ENCODE measurements at places on chromosomes 12 and 14.

- no peak for DNase-seq
Observed at GRCh38 chr12:88496891-88497371, 83.3 kb downstream of the KITLG start.

DNA sequence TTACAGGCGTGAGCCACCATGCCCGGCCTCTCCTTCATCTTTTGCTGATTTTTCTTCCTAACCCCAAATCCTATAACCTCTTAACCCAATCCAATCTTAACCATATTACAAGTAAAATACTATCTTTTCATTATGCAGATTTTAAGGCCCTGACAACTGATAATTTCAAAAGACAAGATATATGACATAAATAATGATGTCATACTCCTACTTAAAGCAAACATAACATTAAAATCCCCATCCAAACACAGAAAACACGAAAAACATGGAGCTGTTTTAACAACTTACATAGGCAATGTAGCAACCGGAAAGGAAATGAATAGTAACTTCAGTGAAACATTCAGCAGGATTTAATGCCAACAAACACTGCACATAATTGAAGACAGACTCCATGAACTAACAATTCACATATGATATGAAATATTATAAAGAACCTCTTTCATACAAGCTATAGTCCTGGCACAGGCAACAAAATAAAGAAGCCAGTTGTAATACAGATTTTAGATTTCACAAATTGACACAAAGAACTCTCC, 21.5 kb downstream of the USP44 start:
- DNase-seq = no peak

DNA sequence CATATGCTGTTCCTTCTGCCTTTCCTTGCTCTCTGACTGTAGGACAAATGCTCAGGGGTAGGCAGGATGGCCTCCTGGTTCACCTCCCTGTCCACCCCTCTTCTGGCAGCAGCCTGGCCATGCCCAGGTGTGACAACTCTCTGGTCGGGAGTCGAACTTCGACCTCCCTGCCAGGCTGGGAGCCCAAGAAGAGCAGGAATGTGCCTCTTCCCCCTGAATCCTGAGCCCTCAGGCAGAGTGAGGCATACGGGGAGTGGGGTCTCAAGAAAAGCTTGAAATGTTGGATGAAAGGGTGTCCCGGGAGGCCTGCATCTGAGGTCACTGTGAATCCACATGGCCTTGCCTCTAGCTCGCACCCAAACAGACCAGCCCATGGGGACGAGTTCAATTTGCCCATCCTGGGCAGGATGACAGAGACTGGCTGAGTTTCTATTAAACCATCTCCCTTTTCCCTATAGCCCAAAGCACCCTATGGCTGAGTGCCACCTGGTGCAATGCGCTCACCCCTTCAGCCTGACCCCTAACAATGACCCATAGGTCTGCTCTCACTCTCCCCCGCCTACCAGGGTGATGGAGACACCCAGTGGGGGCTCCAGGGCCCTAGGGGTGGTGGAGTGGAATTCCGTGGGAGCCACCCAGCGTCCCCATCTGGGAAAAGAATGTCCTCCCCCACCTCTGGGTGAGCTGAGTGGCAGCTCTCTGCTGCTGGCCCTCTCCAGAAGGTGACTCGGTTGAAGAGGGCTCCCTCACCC, 52.9 kb upstream of the DIO3 start:
- no peak for DNase-seq

DNA sequence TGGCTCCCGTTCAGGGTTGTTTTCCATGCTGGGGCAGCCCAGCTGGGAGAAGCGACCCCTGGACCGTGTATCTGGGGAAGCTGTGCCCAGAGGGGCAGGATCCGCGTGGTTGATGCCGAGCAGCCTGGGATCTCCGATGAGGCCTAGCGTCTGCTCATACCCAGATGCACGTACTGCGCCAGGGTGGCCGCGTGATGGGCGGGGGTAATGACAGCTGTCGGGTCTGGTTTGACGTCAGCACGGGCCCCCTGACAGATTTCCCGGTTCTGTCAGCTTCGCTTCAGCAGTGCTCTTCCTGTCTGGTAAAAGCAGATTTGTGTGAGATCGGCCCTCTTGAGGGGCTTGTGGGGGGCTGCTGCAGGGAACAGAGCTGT, 147.3 kb downstream of the TSPAN9 start:
- DNase-seq = no peak

- no peak for DNase-seq
Observed at GRCh38 chr12:92029136-92029535, 116.5 kb downstream of the BTG1 start.

- no peak for DNase-seq
Observed at GRCh38 chr12:52164624-52165023, 27.2 kb downstream of the KRT80 start.

- peak; percentile 26 for DNase-seq
Observed at GRCh38 chr14:35534873-35535482, 1.0 kb downstream of the INSM2 start.

DNA sequence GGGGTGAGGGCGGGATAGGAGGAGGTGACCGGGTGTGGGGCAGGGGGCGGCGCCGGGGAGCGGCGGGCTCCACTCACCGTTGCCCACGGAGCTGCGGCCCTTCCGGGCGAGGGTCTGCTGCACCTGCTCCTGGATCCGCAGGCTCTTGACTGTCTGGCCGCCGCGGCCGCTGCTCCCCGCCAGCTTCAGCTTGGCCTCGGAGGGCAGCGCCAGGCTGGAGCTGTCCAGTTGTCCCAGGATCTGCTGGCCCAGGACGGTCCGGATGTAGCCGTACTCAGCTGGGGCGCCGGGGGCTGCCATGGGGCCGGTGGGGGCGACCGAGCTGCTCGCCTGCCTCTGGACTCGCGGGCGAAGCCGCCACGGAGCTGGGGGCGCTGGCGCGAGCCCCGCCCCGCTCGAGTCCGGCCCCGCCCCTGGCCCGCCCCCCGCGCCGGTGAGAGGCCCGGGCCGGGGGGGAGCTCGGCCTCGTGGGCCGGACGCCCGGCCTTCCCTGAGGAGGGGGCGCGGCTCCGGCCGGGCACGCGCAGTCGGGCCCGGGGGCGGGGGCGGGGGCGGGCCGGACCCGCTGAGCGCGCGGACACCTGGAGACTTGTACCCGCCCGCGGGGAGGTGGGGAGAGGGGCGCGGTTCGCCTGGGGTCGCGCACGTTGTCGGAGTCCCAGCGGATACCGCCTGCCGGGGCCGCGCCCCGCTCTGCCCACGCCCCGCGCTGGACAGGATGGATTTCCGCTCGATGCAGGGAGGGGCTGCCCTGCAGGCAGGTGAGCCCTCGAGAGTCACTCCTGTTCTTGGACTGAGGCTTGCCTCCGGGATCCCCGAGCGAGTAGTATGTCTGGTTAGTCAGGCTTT, at the start of gene PKP2:
Gene PKP2 (minus strand): TSS at position 346 of the 849 bp plus-strand sequence. CDS start 46 bp downstream, at position 300.
- no peak for DNase-seq
